ENCODE measurements at places on chromosomes 5 and 9.
A peak's percentile ranks its signal among the peaks of the same experiment; 100 is the strongest.

DNA sequence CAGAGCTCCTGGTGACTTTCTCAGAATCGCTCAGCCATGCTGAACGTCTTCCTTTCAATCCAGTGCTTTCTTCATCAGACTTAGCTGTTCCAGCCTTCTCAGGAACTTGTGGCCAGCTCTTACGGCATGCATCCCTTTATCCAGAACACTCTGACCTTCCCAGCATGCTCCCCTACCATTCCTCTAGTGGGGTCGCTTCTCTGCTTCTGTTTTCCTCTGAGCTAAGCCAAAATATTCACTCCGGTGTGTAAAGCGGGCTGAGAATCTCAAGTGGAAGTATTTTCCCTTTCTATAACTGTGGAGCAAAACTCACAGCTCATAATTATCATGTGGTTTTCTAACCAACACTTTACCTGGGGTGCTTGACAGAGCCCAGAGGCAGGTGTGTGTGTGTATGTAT lies 6.2 kb downstream of the DCANP1 start:
- no peak for DNase-seq

DNA sequence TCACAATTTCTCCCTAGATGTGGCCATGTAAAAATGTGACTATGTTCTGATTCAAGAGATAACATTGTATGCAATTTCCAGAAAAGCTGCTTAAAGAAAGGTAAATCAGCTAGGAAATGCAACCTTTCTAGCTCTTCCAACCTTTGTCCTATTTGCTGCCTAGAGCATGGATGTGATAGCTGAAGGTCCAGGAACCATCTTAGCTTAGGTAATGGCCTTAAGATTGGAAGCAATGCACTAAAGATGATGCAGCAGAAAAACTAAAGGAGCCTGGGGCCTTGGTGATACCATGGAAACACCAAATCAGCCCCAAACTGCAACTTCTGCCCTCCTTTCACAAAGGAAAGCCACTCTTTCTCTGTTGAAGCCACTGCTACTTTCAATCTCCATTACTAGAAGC lies 27.0 kb downstream of the CPLANE1 start:
- DNase-seq, result no peak

GRCh38 chr9:72119853-72120252 lies 29.4 kb upstream of the GDA start:
- no peak for DNase-seq

- no peak for DNase-seq
Measured at GRCh38 chr5:75678155-75678554, 39.1 kb downstream of the POC5 start.

DNA sequence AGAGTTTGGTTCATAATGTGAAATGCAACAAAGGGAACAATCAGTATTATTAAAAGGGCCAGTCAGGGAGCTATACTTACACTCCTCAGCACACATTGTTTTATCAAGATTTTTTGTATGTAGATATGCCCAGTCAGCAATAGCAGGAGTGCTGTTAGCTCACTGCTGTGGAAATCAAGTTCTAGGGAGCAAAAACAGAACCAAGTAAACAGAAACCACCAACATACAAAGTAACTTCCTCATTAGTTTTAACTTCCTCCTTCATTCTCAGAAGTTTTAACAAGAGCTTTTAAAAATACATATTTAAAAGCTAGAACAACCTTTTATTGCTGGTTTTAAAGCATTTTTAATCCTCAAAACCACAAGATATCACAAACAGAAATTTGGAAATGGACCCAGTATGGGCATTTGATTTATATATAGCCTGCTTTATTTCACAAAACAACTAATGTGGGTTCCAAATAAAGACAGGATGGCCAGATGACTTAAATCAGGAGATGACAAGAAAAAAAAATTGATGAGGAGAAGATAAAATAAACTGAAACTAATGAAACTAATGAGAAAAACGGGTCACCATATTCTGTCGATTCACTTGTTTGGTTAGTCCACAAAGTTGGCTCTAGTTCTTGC lies 178.5 kb downstream of the ADAMTS12 start:
- DNase-seq, result no peak

DNA sequence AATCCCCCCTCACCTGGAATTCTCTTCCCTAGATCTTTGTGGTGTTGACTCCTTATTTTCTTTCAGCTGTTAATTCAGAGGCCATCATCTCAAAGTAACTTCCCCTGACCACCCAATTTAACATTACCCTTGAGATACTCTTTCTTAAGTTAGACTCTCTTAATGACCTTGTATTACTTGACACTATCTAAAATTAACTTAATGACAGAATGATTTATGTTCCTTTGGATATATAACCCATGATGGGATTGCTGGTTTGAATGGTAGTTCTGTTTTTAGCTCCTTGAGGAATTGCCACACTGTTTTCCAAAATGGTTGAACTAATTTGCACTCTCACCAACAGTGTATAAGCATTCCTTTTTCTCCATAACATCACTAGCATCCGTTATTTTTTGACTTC lies 298.0 kb downstream of the NNT start:
- no peak for DNase-seq

DNA sequence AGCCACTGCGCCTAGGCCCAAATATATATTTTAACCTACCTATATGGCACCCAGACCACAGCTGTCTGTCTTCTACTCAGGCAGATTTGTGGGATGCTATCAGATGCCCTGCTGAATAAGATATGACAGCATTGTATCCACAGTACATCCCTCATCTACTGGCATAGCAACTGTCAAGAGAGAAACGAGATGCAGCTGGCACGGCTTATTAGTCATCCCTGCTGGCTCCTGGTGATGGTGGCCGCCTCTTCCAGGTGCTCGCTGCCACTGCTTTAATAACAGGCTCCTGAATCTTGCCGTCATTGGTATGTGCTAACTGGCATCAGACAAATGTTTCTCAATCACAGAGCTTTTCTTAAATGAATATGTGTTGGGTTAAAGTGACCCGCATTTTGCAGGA lies 34.0 kb downstream of the B4GALT1 start:
- no peak for DNase-seq

GRCh38 chr5:94432499-94432898 lies 185.9 kb downstream of the KIAA0825 start:
- no peak for DNase-seq

DNA sequence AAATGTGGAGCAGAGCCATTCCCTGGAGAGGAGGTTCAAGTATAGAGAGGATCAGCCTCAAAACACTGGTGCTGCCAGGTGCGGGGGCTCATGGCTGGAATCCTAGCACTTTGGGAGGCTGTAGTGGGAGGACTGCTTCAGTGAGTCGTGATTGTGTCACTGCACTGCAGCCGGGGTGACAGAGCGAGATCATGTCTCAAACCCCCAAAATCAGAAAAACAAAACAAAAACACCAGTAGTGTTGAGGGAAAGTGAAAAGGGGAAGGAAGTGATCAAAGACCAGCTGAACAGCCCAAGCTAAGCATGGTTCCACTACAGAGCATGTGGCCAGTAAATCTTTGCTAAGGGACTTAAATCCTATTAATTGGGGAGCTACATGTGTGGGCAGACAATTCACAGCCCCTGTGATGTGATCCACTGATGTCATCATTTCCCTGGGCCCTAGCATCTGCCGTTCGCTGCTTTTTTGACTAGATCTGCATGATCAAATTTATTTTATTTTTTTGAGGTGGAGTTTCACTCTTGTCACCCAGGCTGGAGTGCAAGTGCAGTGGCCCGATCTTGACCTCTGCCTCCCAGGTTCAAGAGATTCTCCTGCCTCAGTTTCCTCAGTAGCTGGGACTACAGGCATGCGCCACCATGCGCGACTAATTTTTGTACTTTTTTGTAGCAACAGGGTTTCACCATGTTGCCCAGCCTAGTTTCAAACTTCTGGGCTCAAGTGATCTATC lies 2.7 kb upstream of the PCBD2 start:
- peak; percentile 5 for DNase-seq

DNA sequence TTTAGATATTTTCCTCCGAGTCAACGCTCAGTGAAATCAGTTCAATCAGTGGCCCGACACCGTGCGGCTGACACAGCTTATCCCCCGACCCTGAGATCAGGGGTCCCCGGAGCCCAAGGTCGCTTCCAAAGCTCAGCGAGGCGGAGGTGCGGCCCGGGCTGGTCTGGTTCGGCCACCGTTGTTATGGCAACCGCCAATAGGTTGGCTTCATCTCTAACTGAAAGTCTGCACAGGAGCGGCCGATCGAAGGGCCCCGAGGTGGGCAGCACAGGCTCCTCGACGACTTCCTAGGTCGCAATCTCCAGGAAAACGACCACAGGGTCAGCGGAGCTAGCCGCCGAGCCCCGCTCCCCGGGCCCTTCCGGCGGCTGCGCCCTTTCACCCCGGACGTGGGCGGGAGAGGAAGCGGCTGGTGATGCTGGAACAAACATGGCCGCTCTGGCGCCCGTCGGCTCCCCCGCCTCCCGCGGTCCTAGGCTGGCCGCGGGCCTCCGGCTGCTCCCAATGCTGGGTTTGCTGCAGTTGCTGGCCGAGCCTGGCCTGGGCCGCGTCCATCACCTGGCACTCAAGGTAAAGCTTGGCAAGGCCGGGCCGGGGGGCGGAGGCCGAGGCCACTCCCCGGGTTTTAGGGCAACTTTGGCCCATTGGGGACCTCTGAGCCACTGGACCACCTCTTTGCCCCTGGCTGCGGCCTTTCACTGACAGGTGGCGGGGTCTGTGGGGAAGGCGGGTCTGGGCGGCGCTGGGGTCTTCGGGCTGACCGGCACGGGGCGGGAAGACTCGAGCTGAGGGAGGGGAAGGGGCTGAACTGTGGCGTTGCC lies at the start of gene GPR107:
Gene GPR107 (plus strand): TSS at position 403 of the 821 bp plus-strand sequence. CDS start 27 bp downstream, at position 430.
- DNase-seq, result peak; percentile 56

- DNase-seq, result no peak
Measured at GRCh38 chr5:8396756-8397155, 527.8 kb downstream of the MTRR start.

DNA sequence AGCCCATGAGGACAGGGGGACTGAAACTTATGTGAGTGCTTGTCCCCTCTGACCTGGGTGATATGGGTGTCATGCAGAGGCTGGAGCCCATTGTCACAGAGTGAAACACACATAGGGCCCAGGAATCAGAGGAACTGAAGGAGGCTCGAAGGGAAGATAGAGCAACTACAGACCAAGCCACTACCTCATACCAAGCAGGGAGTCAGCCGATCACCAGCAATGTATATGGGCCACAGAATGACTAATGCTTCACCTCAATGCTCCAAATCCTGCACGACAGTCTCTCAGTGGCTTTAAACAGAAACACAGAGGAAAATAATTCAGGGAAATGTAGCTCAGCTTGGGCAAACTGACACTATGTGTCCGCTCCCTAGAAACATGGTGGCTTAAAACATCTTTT lies 8.9 kb upstream of the FBXW11 start:
- DNase-seq, result no peak

DNA sequence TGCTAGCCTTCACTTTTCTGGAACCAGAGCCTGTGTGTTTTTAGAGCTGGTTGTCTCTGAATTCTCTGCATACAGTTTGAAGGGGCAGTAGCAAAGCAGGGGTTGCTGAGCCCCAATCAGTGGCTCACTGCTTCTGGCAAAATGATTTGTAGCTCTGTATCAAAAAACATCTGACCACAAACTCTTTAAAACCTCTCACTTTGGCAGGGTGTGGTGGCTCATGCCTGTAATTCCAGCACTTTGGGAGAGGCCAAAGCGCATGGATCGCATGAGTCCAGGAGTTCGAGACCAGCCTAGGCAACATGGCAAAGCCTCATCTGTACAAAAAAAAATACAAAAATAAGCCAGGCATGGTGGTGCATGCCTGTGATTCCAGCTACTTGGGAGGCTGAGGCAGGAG lies 28.3 kb upstream of the APC start:
- no peak for DNase-seq

DNA sequence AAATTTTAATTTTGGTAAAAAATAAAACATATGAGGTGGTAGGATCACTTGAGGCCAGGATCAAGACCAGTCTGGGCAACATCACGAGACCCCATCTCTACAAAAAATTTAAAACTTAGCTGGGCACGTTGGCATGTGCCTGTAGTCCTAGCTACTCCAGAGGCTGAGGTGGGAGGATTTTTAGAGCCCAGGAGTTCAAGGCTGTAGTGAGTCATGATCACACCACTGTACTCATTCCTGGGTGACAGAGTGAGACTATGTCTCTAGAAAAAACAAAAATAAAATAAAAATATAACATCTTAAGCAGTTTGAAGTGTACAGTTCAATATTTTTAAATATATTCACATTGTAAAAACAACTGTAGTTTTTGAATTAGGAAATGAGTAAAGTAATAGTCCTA lies 108.3 kb downstream of the SMIM15 start:
- DNase-seq, result no peak

DNA sequence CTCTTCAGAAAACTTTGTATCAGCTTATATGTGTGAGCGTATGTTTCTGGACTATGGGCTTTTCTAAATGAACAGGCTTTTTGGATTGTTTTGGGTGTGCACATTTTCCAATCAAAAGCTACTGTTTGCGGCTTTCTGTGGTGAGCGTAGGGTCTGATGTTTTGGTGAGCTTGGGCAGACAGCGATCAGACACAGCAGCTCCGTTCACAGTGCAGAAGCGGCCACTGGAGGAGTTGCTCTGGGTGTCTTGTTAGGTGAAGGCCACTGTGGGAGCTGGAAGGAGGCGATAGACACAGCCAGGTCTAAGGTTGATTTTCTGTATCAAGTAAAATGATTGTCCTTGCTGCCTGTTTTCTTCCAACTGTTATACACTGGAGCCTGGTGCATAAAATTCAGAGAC lies 11.1 kb downstream of the PRRC2B start:
- DNase-seq, result no peak

GRCh38 chr5:160263326-160263855 lies 34.1 kb downstream of the FABP6 start:
- DNase-seq, result no peak
